Fibroblast of the aortic adventitia (primary cell): ENCODE measurements at places on chromosomes 13 and 19.

GRCh38 chr13:48224701-48225100 lies 8.3 kb upstream of the ITM2B start:
- DNase-seq: no peak

DNA sequence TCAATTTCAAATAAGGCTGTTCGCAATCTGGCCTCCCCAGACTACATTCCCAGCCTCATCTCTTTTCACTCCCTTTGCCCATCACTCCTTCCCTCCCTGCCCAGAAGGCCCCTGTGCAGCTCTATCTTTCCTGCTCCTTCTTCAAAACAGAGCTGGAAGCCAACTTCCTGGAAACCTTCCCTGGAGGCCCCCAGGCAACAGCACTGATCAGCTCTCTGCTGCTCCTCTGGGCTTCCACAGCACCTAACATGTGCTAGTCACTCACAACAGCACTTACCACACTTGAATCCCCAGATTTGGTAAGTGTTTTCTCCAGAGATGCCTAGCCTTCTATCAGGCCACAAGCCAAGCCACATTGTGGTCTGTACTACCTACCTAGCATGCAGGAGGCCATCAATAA lies 9.5 kb downstream of the SMAD9 start:
- DNase-seq: no peak

GRCh38 chr19:18848878-18849661 lies 17.3 kb downstream of the UPF1 start:
- DNase-seq: peak; percentile 87

DNA sequence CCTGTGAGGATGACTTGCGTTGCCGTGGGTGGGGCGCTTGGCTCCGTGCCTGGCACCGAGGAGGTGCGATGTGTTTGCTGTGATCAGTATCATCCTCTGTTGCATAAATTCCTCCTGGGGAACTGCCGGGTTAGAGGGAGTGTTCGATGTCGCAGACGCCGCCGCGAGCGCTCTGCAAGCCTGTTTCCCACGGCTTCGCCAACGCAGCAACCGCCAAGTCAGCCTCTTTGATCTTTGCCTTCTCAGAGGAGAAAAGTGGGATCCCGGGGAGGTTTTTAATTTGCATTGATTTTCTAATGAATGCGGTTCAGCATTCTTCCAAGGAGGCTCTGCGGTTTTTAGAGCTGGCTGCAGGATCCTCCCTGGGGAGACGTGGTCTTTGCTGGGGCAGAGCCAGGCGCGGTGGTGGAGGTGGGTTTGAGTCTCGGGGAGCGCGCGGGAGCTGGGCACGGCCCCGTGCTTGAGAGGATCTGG lies 7.6 kb downstream of the GPR32 start:
- no peak for DNase-seq

DNA sequence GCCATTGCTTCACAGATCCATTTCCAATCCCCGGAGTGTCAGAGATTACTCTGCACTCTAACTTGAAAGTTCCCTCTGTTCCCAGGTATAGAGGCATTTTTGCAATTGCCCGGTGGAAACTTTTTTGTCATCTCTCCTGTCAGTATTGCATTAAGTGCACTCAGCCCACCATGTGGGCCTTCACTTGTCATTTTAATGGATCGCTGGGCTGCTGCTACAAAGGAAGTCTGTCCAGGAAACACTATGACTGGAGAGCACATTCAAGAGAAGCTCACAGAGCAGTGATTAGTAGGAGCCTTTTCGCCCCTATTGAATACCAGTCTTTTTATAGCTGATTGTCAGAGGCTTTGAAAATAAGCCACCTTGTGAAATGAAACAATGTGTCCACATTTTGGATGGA lies 180.9 kb downstream of the B3GLCT start:
- no peak for DNase-seq

DNA sequence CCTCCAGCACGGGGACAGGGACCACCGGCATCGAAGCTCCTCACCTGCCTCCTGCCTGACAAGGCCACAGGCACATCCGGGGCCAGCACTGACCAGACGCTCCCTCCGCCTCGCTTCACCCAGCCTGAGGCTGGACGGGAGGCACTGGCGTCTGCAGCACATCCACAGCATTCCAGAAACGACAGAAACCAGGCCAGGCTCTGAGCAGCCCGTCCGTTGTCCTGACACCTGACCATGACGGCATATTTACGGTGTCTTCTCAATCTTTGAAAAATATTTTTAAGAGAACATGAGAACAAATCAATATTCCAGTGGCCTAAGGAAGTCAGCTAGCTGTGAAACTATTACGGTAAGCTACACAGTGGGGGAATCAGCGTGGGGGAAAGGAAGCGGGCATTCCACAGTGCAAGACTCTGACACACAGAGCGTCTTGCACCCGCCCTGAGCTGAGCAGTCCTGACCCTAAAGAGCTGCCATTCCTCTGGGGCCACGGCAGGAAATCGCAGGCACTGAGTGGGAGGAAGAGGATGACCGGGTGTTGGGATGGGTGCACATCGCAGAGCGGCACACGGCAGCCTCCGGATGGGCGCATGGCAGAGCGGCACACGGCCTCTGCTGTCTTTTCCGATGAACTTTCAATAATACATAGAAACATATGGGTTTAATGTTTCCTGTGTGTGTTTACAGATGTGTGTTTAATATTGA lies 26.8 kb downstream of the RASA3 start:
- DNase-seq: no peak
